ENCODE measurements at places on chromosomes 7 and 10. TPM values are rescaled to one million over a fixed set of nuclear protein-coding genes. Genes with fewer than 3 reads are reported as not detected.

DNA sequence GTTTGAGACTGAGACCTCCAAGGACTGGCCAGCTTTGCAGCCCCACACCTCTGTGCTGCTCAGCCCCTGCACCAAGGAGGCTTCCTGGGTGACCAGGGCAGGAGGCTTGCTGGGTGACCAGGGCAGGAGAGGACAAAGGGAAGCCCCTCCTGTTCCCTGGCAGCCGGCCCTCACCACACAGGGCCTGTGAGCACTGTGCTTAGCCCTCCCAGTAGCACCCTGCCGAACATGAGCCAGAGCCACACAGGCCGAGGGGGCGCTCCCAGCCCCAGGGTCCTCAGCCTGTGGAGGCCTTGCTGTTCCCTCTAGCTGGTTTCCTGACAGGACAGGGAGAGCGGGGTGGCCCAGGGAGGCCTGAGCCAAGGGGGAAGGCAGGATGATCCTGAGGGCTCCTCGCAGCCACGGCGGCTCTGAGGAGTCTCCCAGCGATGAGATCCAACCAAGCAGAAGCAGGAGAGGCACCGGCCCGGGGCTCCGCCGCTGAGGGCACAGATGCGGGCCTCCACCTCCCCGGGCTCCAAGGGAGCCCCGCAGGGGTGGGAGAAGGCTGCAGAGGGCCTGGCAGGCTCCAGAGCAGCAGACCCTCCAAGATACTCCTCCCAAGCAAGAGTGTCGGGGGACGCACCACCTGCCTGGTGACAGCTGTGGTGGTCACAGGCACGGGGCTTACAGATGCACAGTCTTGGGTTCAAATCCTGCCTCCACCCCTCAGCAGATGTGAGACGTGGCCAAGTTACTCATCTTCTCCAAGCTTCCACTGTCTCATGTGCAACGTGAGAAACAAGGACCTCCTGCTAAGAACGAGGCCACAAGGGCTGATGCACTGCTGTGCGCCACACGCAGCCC lies 22.5 kb downstream of the WDR86 start:
- H3K27me3 ChIP-seq: peaks cover 5% of the 10 kb centered on the region
- H3K36me3 ChIP-seq: no peaks in the 10 kb centered on the region
- H3K4me1 ChIP-seq: no peaks in the 10 kb centered on the region
- H3K27ac ChIP-seq: no peak overlapping the region
- no peak for DNase-seq

GRCh38 chr10:4250587-4250887 lies 465.5 kb upstream of the KLF6 start:
- no peaks in the 10 kb centered on the region for H3K36me3 ChIP-seq
- no peaks in the 10 kb centered on the region for H3K27me3 ChIP-seq
- no peak overlapping the region for H3K4me3 ChIP-seq
- no peaks in the 10 kb centered on the region for H3K4me1 ChIP-seq
- DNase-seq: no peak

GRCh38 chr7:139232904-139233303 lies 1.9 kb downstream of the UBN2 start:
- DNase-seq: no peak
- H3K4me3 ChIP-seq: peak overlapping the region; percentile 94
- H3K27ac ChIP-seq: no peak overlapping the region
- peaks cover 10% of the 10 kb centered on the region for H3K36me3 ChIP-seq
- H3K27me3 ChIP-seq: no peaks in the 10 kb centered on the region

DNA sequence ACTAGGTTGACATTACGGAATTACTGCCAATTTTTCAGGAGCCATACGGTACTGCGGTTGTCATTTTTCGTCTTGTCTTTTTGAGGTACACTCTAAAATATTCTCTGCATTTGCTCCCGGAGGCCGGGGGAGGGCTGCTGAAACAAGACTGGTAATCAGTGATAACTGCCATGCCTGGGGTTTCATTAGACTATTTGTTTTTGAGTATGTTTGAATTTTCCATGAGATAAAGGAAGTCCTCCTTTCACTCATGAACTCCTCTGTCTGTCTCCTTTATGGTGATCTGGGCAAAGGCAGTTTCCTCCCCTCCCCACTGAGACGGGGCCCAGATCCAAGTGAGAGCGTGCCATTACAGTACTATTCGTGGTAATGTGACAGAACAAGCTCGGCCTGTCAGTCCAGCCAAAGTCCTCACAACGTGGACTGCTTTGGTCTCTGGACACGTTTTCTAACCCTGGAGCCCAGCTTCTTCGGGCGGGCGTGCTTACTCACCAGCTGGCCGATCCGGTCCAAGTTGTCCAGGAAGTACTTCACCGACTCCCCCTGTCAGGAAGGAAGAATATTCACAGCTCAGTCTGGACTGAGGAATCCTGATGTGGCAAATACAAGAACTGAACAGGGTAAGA lies 45.1 kb downstream of the AMZ1 start:
- no peaks in the 10 kb centered on the region for H3K36me3 ChIP-seq
- no peaks in the 10 kb centered on the region for H3K27me3 ChIP-seq
- no peak overlapping the region for H3K4me3 ChIP-seq
- H3K27ac ChIP-seq: peak overlapping the region; percentile 53
- H3K4me1 ChIP-seq: peaks cover 5% of the 10 kb centered on the region

- no peaks in the 10 kb centered on the region for H3K36me3 ChIP-seq
- no peaks in the 10 kb centered on the region for H3K27me3 ChIP-seq
- H3K4me3 ChIP-seq: no peak overlapping the region
- peaks cover 5% of the 10 kb centered on the region for H3K4me1 ChIP-seq
These were observed 79.0 kb upstream of the PLXNA4 start for GRCh38 chr7:132655131-132655727.

DNA sequence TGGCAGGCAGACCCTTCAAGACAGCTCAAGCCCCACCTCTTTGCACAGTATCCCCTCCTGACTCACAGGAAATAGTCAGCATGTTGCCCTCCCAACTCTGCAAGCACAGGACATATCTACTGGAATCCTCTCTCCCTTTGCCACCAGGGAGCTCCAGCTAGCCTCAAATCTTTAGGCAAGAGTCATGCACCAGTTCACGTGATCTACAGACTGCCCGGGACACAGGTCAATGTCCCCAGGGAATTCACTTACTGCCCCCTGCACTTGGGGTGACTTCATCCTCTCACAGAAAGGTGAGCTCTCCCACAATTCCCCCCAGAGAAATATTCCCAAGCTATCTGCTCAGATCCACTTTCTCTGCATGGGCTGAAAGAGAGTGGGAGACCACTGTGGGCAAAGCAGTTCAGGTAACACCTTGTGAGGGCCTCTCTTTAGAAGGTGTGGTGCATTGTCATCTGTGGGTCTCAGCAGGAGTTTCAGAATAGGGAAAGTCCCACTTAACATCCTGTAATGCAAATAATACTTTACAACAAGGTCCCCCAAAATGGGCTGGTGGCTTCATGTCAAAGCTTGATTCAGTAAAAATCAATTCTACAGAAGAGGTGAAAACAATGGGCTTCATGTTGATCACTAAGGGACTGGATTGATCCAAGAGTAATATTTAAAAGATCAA lies 129.9 kb downstream of the NOC3L start:
- no peak overlapping the region for H3K27ac ChIP-seq
- no peak for DNase-seq
- no peak overlapping the region for H3K4me3 ChIP-seq
- H3K27me3 ChIP-seq: no peaks in the 10 kb centered on the region

DNA sequence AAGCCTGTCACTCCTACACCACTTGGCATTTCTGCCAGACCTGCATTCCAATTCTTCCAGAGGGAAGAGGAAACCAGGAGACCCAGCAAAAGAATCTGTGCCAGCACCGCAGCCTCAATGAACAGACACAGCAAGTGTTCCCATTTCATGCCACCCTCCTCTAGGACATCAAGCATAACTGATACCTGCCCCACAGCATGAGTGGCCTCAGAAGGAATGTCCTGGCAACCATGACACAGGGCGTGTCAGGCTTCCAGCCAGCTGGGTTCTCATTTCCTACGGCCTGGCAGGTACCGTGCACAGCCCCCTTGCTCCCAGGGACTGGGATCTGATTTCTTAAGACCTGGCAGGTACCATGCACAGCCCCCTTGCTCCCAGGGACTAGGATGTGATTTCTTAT lies 7.8 kb downstream of the MAD1L1 start:
- peaks cover 99% of the 10 kb centered on the region for H3K36me3 ChIP-seq
- H3K27ac ChIP-seq: no peak overlapping the region
- H3K4me1 ChIP-seq: peaks cover under 1% of the 10 kb centered on the region
- H3K27me3 ChIP-seq: no peaks in the 10 kb centered on the region
- DNase-seq: no peak

- H3K4me1 ChIP-seq: peaks cover 10% of the 10 kb centered on the region
- H3K27me3 ChIP-seq: no peaks in the 10 kb centered on the region
- H3K27ac ChIP-seq: no peak overlapping the region
- H3K4me3 ChIP-seq: no peak overlapping the region
- peaks cover 8% of the 10 kb centered on the region for H3K36me3 ChIP-seq
- no peak for DNase-seq
These were observed 67.5 kb downstream of the MAD1L1 start for GRCh38 chr7:2165239-2165609.

GRCh38 chr10:25390733-25391132 lies 215.9 kb downstream of the GPR158 start:
- no peak overlapping the region for H3K27ac ChIP-seq
- H3K36me3 ChIP-seq: no peaks in the 10 kb centered on the region
- no peak overlapping the region for H3K4me3 ChIP-seq

DNA sequence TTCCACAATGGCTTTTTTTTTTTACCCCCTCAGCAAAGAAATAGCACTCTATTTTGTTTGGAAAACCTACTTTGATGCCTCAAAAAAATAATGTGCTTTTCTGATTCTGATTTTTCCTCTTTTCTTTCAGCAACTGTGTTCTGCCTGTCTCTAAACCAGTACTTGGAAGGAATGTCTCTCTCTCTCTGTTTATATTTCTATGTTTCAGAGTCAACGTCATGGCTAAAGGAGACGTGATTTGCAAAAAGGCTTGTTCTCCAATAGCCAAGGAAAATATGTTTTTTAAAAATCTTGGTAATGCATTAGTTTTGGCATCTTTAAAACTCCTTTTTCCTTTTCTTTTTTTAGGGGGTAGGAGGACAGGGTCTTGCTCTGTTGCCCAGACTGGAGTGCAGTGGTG lies 56.0 kb upstream of the SDK1 start:
- DNase-seq: no peak
- no peaks in the 10 kb centered on the region for H3K27me3 ChIP-seq
- H3K4me1 ChIP-seq: no peaks in the 10 kb centered on the region
- no peak overlapping the region for H3K27ac ChIP-seq
- no peaks in the 10 kb centered on the region for H3K36me3 ChIP-seq
- H3K4me3 ChIP-seq: no peak overlapping the region

- no peaks in the 10 kb centered on the region for H3K27me3 ChIP-seq
- H3K27ac ChIP-seq: no peak overlapping the region
- H3K36me3 ChIP-seq: no peaks in the 10 kb centered on the region
- H3K4me1 ChIP-seq: no peaks in the 10 kb centered on the region
- no peak overlapping the region for H3K4me3 ChIP-seq
These were observed 259.3 kb downstream of the HTR7 start for GRCh38 chr10:90598513-90598912.

DNA sequence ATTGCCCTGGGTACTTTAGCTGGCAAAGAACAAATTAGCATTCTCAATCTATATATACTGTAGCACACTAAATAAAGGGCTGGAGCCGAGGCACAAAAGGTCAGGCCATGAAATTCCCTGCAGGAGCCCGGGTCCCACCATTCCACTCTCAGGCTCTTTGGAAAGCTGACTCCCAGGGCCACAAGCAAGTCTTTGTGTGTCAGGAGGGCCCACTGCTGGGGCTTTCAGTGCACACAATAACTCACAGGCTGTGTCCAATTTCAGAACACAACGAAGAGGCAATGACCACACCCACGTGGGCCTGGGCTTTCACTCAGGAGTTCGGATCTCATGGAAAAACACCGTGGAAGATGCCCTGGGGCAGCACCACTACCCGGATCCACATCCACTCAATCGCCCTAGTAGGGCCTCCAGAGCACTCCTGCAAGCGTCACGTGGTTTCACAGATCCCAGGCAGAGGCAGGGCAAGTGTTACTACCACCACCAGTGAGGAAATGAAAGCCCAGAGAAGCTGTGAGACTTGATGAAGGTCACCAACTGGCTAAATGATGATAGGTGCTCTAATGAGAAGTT lies 60.3 kb downstream of the COBL start:
- no peak overlapping the region for H3K27ac ChIP-seq
- H3K27me3 ChIP-seq: no peaks in the 10 kb centered on the region
- no peaks in the 10 kb centered on the region for H3K4me1 ChIP-seq
- no peak for DNase-seq

GRCh38 chr7:103093429-103093828 lies 18.5 kb downstream of the ARMC10 start:
- no peak for DNase-seq
- H3K27me3 ChIP-seq: no peaks in the 10 kb centered on the region
- no peak overlapping the region for H3K27ac ChIP-seq
- no peak overlapping the region for H3K4me3 ChIP-seq

GRCh38 chr7:519484-520390 lies at the start of gene PDGFA:
TSS of gene PDGFA (minus strand) at chr7:519846. CDS start at chr7:519001, 845 bp downstream.
- H3K27me3 ChIP-seq: peaks cover 85% of the 10 kb centered on the region
- H3K36me3 ChIP-seq: no peaks in the 10 kb centered on the region
- peak within 1 kb of the TSS; percentile 78 for H3K27ac ChIP-seq
- H3K4me3 ChIP-seq: peak within 1 kb of the TSS; percentile 55
- no peak for DNase-seq

GRCh38 chr7:100620804-100621203 lies 8.5 kb downstream of the MOSPD3 start:
- peaks cover 5% of the 10 kb centered on the region for H3K36me3 ChIP-seq
- H3K27ac ChIP-seq: no peak overlapping the region
- no peak overlapping the region for H3K4me3 ChIP-seq
- DNase-seq: no peak
- H3K4me1 ChIP-seq: no peaks in the 10 kb centered on the region

DNA sequence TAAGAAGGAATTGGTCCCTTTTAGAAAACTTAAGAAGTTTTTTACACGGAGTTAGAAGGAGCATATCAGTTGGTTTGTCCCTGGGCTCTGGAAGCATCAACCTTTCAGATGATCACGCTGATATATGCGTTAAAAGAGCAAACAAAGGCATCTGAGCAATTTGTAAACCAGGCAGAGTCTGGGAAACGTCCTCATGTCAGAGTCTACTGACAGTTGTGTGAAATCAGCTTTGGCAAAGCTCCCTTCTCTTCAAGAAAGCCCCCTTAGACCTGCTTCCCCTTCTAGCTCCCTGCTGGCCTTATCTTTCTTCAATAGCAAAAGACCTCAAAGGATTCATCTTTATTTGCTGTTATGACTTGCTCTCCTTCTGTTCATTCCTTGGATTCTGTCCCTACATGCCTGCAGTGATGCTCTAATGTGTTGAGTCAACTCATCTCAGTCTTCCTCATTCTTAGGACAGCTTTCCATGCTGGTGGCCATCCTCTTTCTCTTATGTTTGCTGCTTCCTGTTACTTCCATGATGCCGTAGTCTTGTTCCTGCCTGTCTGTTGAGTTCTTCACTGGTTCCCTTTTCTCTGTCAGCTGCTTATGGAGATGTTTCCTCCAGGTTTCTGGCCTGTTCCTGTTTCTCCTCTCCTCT lies 106.5 kb upstream of the BMPER start:
- no peaks in the 10 kb centered on the region for H3K27me3 ChIP-seq
- H3K36me3 ChIP-seq: no peaks in the 10 kb centered on the region
- no peak for DNase-seq
- no peaks in the 10 kb centered on the region for H3K4me1 ChIP-seq
- H3K27ac ChIP-seq: no peak overlapping the region

- H3K4me3 ChIP-seq: no peak overlapping the region
- no peak for DNase-seq
- H3K4me1 ChIP-seq: no peaks in the 10 kb centered on the region
- H3K27me3 ChIP-seq: no peaks in the 10 kb centered on the region
These were observed 91.3 kb upstream of the SMIM30 start for GRCh38 chr7:113209449-113210203.

- DNase-seq: no peak
- H3K4me1 ChIP-seq: no peaks in the 10 kb centered on the region
- H3K4me3 ChIP-seq: no peak overlapping the region
- H3K36me3 ChIP-seq: no peaks in the 10 kb centered on the region
These were observed 115.7 kb downstream of the PARP12 start for GRCh38 chr7:139947021-139947420.

Gene BMPER
- 7.4 TPM for total RNA-seq

Gene WDFY4
- 23.6 TPM for total RNA-seq

Gene CUZD1
- total RNA-seq: 0.73 TPM

Gene FGFBP3
- 1.5 TPM for total RNA-seq

Gene OR6V1
- not detected for total RNA-seq

All from left lung (tissue), 14 donors.